ENCODE measurements at places on chromosomes 12 and 14.

GRCh38 chr14:68486033-68486732 lies 306.7 kb downstream of the ZFP36L1 start:
- DNase-seq, result no peak

GRCh38 chr12:56932867-56933266 lies 1.3 kb downstream of the SDR9C7 start:
- no peak for DNase-seq

DNA sequence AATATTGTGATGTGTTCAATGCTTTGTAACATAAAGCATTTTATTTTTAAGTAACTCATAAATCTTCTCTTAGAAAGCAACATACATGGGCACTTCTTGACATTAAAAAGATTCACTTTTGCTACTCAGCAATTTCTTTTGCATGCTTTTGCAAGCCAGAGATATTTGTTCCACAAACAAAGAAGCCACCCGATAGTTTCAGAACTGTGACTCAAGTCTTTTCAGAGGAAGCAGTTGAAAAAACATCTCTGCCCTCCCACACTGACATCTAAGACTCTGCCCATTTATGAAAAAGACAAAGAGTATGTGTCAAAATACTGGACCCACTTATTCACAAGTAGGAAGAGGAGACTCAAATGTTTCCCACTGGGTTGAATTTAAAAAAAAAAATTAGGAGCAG lies 7.5 kb downstream of the APPL2 start:
- no peak for DNase-seq

DNA sequence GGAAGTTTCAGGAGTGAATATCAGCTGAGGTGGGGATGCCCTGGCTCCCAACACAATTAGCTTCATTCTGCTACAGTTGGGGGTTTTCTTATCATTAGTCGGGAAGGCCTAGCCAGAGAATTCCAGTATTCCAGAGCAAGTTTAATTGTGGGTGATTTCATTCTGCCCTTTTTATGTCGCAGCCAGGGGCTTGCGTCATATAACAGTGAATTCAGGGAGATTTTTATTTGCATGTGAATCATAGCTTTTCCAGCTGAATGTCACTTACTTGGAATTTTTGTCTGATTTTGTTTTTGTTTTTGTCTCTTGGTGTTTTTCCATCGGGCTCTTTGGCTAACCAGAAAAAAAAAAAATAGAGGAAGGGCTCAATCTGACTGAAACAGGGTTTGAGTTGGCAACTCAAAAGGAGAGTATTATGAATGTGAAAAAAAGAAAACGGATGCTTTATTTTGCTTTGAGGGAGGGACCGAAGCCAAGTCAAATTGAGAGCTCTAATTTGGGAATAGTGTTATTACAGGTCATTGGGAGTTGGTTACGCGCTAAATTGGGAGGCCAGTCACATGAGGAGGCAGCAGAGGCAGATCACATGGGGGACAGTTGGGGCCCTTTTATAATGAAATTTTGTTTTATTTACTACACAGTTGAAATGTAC lies 119.4 kb downstream of the SAMD4A start:
- DNase-seq, result no peak

DNA sequence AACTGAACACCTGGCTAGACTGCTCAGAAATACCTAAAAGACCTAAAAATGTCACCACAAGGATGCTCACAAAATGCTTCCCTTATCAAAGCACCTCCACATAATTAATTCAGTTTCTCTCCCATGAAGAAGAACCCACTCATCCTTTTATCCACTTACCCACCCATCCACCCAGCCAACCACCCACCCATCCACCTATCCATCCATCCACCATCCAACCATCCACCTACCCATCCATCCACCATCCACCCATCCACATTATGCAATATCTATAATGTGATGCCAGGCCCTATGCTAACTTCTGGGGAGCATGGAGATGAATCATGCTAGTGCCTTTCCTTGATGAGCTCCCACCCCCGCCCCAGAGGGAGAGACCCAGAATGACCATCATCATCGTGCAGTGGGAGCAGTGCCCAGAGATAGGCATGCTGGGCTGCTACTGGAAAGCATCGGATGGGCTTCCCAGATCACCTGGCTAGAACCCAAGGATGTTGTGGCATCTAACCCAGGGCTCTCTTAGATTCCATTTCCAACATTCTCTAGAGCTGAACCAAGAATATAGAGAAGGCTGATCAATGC lies 166.6 kb downstream of the TTC7B start:
- DNase-seq, result no peak

GRCh38 chr14:38762845-38763244 lies 340.2 kb downstream of the SEC23A start:
- no peak for DNase-seq

- DNase-seq, result no peak
These were observed 141.0 kb downstream of the SLC16A7 start for GRCh38 chr12:59736786-59737185.

GRCh38 chr14:24844011-24844410 lies 205.9 kb downstream of the STXBP6 start:
- DNase-seq, result no peak

Measured in NCI-H1105 treated with DMSO at 0.1 percent for 48 hours (cell line).